Pulmonary artery endothelial cell (primary cell): ENCODE measurements at places on chromosomes 5 and 9.

DNA sequence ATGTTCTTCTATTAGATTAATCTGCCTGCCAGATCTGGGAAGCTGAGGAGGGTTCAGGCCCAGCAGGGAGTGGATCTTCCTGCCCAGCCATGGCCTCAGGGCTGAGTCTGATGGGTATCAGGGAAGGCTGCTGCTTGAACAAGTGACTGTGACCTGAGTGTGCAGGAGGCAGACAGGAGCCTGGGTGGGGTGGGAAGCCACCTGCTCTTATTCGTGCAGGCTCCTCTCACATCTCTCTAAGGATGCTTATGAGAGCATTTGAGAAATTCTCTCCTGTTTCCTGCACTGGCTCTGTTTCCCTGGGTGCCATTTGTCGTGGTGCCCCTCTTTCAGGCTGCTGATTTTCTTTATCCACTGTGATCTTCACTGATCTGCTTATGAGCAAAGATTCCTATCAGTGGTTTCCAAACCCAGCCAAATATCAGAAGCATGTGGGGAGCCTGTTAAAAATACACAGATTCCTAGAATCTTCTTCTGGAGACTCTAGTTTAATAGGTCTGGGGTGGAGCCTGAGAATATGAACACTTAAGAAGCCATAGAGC is 2.1 kb downstream of the RGS3 start:
- DNase-seq: no peak

DNA sequence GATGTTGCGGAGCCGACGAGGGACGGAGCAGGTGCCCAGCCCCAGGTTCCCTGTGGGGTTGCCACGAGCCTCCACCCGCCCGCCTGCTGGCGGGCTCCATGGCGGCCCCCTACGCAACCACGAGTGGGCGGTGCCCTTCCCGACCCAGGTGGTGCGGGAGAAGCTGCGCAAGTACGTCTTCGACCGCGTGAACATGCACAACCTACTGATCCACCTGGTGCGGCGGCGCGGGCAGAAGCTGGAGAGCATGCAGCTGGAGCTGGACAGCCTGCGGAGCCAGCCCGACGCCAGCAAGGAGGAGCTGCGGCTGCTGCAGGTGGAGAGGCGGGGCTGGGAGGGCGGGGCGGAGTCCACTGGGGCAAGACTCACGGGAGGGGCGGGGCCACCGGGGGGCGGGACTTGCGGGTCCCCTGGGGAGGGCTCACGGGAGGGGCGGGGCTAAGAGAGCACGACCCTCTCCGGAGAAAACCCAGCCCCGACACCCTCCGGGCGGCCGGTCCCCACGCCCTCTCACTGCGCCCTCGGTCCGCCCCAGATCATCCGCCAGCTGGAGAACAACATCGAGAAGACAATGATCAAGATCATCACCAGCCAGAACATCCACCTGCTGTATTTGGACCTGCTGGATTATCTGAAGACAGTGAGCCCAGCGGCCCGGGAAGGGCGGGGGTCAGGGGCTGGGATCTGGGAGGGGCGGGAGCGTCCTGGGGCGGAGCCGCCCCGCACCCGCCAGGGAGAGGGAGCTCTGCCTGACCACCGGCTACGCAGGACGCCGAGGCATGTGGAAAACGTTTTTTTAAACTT is 3.9 kb downstream of the CCDC183 start:
- DNase-seq: no peak

DNA sequence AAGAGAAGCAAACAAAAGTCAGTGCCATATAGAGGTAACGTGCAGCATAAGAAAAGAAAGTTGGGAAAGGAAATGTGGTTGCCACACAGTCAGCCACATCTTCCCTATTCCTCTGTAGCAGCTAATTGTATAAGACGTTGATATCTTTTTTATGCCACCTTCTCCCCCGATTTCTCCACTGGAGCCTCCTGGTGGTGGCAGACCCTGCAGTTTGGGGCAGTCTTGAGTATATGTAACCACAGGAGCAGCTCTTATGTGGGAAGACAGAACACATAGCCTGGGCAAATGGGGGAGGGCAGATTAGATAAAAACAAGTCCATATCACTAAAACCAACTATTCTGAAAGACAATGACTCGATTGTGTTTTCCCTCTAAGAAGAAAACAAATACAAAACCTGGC is 99.7 kb downstream of the PLCXD3 start:
- DNase-seq: no peak

DNA sequence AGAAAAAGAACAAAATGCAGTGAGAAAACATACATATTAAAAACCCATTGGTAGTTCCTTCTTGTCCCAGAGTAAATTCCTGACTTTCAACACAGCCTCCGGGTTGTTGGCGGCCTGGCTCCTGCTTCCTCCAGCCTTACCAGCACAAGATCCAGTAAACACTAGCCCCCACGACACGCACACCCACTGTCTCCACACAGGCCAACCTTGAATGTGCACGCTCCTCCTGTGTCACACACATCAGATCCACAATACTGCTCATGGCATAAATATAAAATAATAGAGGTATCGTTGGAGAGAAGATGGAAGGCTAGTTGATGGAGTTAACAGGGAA is 2.5 kb upstream of the SLC31A2 start:
- no peak for DNase-seq

DNA sequence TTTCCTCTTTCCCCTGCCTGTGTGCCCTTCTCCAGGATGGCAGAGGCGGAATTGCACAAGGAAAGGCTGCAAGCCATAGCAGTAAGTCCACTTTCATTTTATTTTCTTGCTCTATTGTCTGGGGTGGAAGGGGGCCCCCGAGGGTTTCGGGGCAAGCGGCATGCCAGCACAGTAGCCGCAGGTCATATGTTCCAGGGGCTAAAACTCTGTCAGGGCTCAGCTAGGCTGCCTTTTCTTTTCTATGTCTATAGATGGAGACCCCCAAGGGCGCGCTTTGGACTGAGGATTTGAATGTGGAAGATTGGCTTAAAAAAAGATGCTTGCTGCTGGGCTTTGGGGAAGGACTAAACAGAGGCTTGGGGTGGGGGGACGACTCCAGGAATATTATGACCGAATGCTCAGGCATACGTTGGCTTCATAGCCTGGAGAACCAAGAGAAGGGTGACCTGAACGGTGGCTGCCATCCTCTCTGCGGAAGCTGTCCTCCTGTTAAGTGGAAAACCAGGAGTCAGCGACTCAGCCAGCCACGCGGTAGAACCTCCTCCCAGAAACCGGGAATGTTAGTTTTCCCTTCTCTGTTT is 545 bp downstream of the PALM2AKAP2 start:
- DNase-seq: no peak

DNA sequence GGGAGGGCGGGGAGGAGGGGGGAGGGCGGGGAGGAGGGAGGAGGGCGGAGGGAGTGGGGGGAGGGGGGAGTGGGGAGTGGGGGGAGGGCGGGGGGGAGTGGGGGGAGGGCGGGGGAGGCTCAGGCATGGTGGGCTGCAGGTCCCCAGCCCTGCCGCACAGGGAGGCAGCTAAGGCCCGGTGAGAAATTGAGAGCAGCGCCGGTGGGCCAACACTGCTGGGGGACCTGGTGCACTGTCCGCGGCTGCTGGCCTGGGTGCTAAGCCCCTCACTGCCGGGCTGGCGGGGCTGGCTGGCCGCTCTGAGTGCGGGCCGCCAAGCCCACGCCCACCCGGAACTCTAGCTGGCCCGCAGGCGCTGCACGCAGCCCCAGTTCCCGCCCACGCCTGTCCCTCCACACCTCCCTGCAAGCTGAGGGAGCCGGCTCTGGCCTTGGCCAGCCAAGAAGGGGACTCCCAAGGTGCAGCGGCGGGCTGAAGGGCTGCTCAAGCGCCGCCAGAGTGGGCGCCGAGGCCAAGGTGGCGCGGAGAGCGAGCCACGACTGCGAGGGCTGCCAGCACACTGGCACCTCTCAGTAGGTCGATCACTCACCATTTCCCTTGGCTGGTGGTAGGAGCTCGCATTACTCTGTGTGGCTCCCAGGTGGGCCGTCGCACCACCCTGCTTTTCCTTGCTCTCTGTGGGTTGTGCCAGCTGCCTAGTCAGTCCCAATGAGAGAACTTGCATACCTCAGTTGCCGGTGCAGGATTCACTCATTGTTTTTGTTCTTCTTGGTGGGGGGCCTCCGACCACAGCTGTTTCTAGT is 160.2 kb downstream of the CNTLN start:
- DNase-seq: no peak

- DNase-seq: no peak
These were observed 14.4 kb downstream of the CPLX2 start for GRCh38 chr5:175885813-175886212.

DNA sequence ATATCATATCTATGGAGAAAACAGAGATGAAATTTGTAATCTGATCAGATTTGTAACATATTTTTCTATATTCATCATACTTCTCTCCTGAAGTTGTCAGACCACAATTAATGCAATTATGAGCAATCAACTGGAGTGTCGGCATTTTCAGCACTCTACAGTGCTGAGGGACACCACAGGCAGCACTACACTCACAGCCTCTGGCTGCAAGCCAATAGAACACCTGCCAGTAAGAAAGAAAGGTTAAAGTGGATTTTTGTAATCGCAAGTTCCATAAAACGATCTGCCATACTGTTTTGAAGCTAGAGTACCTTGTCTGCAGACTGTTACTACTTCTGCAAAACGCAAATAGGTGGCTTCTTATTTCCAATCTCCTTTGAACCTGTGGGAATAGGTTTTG is 147.6 kb downstream of the ADAMTS6 start:
- no peak for DNase-seq

DNA sequence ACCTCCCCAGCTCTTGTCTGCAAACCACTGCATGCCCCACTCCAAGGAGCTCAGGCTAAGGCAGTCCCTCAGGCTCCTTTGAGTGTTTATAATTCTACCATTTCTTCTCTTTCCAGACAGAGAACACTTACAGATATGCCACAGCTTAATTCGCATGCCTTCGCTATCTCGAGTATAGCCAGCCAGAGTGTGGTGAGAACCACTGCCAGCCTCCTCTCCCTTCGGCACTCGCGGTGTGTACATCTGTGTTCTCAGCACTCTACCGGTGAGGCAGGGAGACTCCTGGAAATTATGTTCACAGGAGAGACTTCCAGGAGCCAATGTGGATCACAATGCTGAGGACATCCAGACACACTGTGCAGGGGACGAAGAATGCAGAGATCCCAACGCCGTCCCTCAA is 143.7 kb upstream of the IRX1 start:
- no peak for DNase-seq
